ENCODE measurements at places on chromosomes 5 and 9.

GRCh38 chr5:176533390-176533789 is 3.8 kb downstream of the RNF44 start:
- no peak for DNase-seq

DNA sequence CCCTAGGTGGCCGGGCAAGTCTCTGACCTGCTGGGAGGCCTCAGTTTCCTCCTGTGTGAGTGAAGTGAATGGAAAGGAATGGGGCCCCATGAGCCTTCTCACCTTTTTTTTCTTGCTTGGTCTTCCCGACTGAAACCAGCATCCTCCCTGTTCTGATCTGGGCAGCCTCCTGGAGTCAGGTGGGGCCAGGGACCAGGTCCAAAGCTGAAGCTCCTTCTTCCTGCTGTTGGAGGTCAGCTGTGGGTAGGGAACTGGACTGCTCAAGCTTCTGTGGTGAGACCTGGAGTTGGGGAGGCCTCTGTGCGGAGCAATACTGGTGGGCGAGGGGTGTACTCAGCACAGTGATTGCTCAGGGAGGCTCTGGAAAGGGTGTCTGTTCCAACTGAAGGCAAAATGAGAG is 99.7 kb downstream of the PCSK1 start:
- no peak for DNase-seq

- no peak for DNase-seq
These were observed 173.0 kb upstream of the TBC1D2 start for GRCh38 chr9:98428454-98428853.

DNA sequence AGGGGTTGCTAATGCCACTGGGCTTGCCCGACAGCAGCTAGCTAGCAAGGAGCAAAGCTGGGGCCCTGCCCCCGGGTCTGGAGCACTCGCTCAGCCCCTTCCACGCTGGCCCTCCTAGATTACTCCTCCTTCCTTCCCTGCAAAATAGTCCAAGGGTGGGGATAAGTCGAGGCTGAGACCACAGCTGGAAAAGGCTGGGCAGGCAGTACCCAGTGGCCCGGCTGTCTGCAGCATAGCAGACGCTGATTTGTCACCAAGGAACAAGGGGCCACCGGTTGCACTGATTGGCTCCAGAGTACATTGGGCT is 73.9 kb downstream of the ADAMTS2 start:
- no peak for DNase-seq

DNA sequence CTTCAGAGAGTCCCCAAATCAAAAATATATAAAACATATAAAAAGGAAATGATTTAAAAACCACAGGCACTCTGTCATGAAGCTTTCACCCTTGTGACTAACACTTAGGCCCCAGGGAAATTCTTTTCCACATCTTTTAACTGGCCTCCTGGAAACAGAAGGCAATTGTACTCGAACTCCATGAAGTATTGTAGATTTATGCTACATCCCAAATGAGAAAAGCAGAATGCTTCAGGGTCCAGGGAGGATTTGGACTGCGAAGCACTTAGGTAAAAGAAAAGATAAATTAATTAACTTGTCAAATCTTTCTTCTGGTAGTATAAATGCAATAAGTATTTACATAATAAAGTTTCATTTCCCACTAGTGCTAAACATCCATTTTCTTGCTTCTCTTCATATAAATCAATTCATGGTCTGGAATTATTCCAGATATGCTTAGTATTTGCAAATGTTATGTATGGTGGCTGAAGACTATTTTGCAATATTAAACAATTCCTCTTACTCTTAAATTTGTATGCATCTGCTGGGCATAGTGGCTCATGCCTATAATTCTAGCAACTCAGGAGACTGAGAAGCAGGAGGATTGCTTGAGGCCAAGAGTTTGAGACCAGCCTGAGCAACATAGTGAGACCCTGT is 64.9 kb upstream of the ELL2 start:
- no peak for DNase-seq

- no peak for DNase-seq
These were observed 156.0 kb downstream of the SLC25A46 start for GRCh38 chr5:110894805-110895204.

- no peak for DNase-seq
These were observed 119.8 kb downstream of the SIL1 start for GRCh38 chr5:139078345-139078744.

DNA sequence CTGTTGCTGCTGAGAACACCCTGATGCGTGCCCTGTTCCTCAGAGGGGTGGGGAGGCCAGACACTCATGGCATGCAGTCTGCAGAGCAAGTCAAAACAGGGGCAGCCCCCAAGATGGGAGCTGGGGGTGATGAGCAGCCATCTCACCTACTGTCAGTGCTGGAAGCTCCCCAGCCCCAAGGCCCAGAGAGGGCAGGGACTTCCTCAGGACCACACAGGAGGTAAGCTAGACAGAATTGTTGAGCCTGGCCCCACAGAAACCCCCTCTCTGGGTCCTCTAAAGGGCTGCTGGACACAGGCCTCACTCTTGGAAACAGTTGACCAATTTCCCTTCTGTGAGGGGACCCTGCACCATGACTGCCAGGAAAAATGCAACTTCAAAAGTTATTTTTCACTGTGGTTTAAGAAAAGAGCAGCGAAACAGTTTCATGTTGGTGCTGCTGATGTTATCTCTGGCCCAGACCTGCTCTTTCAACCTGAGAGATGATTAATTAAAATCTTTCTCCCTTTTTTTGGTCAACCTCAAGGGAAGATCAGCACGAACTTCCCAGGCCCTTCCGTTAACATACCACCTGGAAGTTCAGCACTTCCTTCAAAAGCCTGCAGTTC is 9.6 kb downstream of the CSF2 start:
- DNase-seq: no peak

- DNase-seq: no peak
These were observed 80.8 kb downstream of the ZNF618 start for GRCh38 chr9:113956901-113957300.

DNA sequence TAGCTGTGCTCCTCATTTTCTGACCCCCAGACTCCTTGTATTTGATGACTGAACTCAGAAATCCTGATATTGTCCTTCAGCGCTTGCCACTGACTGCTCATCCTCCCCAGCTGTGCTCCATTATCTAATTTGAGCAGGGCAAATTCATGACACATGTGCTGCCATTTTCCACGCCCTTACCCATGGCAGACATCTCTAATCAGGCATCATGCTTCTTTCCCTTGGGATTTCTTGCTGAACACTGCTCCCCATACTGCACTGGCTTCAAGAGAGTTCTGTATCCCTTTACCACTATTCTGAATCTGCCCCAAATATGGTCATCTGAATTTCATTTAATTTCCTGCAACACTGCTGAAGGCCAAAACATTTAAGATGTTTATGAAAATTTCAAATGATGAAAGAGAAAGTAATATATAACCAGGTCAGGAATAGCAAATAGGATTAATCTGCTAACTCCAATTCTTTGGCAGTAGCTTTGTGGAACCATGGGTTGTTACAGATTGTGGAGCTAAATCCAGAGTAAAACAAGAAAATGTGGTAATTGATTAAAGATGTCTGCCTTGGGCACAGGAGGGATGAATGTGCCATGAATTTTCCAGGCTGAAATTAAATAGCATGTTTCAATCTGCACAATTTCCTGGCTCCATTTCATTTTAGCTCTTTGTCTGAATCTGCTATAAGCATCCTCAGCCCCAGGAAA is 93.6 kb downstream of the CYFIP2 start:
- no peak for DNase-seq

DNA sequence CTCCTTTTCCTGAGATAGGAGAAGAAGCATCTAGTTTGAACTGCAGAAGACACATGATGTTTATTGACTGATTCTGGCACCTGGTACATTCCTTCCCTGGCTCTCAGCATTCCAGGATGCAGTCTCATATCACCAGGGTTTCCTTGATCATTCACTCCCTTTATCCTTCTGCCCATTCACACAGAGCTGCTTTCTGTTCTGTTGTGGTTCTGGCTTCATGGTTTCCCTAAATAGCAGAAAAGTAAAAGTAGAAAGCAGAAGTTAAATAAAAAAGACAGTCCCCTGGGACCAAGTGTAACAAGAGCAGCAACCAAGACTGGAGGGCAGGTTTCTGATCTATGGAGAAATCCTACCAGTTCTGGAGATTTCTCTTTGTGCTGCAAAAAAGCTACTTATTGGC is 3.2 kb downstream of the IFNA8 start:
- no peak for DNase-seq

- DNase-seq: no peak
These were observed 1922.1 kb upstream of the WWC1 start for GRCh38 chr5:166369346-166369745.

DNA sequence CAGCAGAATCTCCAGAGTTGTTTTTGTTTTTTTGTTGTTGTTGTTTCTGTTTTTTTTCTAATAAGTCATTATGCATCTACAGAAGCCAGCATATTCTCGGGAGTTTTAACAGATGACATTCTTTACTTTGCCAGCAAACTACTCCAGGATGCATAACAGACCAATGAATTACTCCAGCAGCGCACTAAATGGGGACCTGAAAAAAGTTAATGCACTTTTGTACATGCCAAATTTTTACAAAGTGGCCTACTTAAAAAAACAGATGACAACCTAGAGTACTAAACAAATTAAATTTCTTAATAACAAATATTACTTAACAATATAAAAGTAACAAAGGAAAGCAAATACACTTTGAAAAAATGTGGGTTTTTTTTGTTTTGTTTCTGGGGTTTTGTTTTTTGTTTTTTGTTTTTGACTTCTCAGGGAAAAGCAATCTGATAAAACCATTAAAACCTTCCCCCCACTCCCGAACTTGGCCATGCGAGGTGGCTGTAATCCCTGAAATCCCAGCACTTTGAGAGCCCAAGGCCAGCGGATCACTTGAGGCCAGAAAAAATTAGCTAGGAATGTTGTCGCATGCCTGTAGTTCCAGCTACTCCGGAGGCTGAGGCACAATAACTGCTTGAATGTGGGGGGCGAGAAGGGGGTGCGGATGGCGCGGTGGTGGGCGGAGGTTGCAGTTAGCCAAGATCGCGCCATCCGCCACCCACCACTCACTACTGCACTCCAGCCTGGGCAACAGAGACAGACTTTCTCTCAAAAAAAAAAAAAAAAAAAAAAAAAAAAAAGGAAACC is 352.4 kb downstream of the CETN3 start:
- DNase-seq: no peak

DNA sequence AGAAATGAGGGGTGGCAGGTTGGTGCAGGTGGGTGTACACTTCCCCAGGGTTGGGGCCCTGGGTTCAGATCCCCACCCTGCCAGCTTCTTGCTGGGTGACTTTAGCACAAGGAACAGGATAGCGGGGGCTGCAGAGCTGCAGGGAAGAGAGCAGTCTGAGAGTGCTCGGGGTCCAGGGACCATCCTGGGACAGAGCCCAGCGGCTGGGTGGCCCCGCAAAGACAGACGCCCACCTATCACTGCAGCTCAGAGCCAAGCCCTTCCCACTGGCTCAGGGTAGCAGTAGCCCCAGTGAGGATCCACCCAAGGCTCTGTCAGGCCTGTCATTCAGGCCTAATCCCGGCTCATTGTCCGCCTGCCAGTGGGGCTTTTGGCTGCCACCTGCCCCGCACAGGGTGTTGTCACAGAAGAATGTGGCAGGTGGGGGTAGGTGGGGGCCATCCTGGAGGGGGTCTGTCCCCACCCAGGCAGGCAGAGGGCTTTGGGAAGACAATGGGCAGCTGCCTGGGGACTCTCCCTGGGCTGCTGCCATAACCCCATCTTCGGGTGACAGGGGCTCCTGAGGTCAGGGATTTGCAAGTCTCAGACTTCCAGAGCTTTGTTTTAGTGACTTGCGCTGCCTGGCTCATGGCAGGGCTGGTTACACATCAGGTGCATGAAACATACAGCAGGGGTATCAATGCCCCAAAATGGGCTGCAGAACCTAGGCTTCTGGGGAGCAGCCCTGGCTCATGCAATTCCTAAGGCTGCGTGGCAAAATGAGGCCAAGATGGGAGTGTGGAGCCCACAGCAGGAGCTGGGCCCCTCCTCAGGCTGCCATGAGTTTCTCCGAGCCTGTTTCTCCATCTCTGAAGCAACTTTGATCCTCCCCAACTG is 52.1 kb downstream of the BARX1 start:
- no peak for DNase-seq

DNA sequence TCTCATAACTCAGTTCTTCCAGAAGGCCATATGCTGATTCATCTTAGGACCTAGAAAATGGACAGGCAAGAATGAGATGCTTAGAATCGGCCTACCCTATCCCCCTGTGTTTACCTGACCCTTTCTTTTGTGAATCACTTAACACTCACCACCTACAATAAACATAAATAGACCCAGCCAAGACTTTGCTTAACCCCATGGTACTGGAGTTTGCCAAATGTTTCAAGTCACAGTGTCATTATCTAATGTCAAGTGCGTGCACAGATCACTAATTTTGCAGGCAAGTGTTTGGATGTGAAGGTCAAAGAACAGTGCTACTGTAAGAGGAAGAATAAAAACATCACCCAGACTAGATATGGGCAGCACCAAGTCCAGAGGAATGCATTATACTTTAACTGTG is 77.5 kb downstream of the GLIS3 start:
- DNase-seq: no peak
